ENCODE measurements at places on chromosomes 5 and 9. TPM values are rescaled to one million over a fixed set of nuclear protein-coding genes. Genes with fewer than 3 reads are reported as not detected.

ODF2 gene
- total RNA-seq, result 19.4 TPM

DMGDH gene
- 1.8 TPM for total RNA-seq

NR5A1 gene
- total RNA-seq, result not detected

SPATA9 gene
- 0.55 TPM for total RNA-seq

CA9 gene
- total RNA-seq, result 1.2 TPM

PNPLA7 gene
- total RNA-seq, result 21.4 TPM

PTGDS gene
- 34.9 TPM for total RNA-seq

UHRF2 gene
- 114 TPM for total RNA-seq

RNF208 gene
- 4.3 TPM for total RNA-seq
